ENCODE measurements at places on chromosomes 11 and 22.

- DNase-seq = peak; percentile 11
Measured at GRCh38 chr11:120564573-120565311, 53.2 kb downstream of the GRIK4 start.

- no peak for DNase-seq
Measured at GRCh38 chr11:109018639-109019038, 353.8 kb downstream of the DDX10 start.

GRCh38 chr11:70016666-70017367, 61.3 kb upstream of the ANO1 start:
- DNase-seq = peak; percentile 8

GRCh38 chr11:85799142-85799541, 11.8 kb downstream of the SYTL2 start:
- no peak for DNase-seq

DNA sequence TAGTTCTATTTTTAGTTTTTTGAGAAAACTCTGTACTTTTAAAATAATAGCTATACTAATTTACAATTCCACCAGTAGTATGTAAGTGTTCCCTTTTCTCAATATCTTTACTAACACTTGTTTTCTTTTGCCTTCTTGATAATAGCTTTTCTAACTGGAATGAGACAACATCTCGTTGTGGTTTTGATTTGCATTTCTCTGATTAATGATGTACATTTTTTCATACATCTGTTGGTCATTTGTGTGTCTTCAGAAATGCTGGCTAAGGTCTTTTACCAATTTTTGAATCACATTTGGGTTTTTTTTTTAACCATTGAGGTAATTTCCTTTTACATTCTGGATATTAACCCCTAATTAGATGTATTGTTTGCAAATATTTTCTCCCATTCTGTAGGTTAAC, 258.9 kb downstream of the DYNC2H1 start:
- no peak for DNase-seq

- DNase-seq = peak; percentile 82
Measured at GRCh38 chr11:35725885-35726284, 63.3 kb downstream of the TRIM44 start.

DNA sequence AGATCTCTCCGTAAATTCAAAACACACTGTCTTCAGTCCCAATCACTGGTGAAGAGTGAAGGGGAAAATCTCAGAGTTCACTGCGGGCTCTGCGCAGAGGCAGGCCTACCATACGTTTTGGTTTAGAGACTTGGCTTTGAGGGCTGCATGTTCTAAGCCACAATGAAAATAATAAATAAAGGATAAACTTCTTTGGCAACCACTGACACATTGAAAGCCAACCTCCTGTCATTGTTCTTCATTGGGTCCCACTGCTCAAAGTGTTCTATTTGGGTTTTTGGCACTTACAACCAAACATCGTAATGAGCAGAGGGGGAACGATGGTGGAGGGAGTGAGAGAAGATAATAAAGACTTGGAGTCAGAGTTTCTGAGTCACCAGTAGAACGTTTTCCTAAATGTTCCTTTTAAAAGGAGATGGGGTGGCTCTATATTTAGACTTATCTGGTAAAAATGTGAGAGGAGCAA, 472.9 kb downstream of the SOX6 start:
- DNase-seq = no peak

DNA sequence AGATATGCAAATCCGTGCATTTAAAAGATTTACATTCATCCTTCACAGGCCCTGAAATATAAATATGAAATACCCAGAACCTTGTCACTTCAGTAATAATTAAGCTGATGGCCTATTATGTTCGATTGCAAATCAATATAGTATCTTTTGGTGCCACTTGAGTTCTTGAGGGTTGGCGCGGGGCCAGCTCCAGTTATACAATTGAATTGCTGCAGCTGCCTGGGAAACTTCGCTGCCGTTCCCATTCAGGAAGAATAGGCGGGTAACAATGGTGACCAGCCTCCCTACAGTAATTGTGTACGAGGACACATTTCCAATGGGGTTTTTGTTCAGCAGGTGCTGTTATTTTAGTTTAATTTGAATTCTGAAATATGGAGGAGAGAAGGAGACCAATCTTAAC, 451.2 kb downstream of the INSC start:
- no peak for DNase-seq
